ENCODE measurements at places on chromosomes 11 and 22.

DNA sequence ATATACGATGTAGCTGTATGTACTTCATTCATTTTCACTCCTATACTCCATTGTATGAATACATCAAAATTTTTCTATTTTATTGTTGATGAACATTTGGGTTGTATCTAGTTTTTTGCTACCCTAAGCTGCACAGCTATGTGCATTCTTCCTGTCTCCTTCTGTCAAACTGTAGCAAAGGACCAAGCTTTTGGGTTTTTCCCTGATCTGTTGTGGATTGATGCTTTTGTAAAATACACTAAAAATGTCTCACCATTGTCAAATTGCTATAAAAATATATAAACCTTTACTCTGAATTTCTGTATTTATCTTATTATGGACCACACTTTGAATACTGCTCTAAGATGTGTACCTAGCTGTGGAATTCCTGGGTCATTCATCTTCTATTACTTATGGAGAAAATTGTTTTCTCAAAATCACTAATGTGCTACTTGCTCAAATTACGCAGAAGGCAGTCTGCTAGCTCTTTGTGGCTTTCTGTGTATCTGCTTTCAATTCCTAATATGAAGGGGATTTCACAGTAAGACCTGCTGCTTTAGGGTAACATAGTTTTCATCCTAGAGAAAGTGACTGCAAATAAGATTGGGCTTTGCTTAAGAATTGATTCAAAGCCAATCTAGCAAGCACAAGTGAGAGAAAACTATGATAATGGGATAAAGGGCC lies 123.4 kb downstream of the CYP2R1 start:
- DNase-seq, result no peak

GRCh38 chr11:16750417-16750816 lies 12.0 kb downstream of the C11orf58 start:
- no peak for DNase-seq

GRCh38 chr11:35664977-35665441 lies 2.4 kb downstream of the TRIM44 start:
- no peak for DNase-seq

DNA sequence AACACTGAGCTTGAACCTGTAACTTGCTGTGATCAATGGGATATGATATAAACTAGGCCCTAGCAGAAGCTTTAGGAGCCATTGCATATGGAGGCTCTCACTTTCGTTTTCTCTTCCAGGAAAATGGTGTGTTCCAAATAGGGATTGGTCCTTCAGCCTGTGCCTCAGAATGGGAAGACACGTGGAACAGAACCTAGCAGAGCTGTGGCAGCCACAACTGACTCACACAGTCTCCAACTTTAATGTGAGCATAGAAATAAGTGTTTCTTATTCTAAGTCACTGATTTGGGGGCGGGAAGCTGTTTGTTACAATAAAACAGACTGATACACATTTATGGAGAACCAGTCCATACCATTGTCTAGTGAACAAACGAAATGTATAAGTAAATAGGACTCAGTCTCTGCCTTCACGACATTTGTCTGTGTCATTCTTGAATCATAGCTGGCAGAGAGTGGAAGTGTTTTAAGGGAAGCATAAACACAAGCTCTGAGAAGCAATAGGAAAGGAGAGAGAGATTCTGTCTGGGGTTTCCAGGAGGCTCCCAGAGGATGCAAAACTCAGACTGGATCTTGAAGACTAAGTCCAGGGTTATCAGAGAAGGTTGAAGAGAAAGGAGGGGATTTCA lies 97.3 kb downstream of the GALNT18 start:
- no peak for DNase-seq

DNA sequence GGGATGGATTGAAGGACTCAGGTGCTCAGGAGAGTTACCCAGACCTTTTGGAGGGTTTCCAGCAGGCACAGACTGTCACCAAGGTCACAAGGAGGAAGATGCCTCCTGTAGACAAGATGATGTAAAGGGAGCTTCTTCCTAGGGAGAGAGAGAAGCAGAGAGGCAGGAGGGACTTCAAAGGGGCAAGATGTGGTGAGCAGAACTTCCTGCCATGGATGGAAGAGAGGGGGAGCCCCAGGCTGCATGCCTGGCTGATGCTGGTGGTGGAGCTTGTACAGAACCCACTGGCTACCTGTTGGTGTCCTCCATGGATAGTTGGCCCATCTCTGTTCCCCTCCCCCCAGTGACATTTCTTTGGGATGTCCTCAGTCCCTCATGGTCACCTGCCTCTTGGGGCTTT lies 4.2 kb downstream of the HEPN1 start:
- DNase-seq, result no peak

DNA sequence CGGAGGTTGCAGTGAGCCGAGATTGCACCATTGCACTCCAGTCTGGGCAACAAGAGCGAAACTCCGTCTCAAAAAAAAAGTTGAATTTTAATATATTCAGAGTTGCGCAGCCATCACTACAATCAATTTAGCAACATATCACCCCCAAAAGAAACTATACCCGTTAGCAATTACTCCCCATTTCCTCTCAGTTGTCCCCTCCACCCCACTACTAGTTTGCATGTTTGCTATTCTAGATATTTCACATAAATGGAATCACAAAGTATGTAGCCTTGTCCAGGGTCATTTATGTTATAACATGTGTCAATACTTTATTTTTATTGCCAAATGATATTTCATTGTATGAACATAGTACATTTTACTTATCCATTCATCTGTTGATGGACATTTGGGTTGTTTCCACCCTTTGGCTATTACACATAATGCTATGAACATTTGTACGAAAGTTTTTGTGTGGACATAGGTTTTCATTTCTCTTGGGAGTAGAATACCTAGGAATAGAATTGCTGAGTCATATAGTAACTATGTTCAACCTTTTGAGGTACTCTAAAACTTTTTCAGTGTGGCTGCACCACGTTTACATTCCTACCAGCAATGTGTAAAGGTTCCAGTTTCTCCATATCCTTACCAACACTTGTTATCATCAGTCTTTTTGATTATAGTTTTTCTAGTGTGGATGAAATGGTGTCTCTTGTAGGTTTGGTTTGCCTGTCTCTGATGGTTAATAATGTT lies 2.2 kb downstream of the ZNF143 start:
- no peak for DNase-seq

- DNase-seq, result peak; percentile 68
Measured at GRCh38 chr11:29452146-29452545, 564.7 kb downstream of the KCNA4 start.

- DNase-seq, result peak; percentile 77
Measured at GRCh38 chr11:114059278-114059983, at the start of gene ZBTB16. ZBTB16 (plus strand) TSS chr11:114059711; CDS start chr11:114063301, 3,590 bp downstream.

DNA sequence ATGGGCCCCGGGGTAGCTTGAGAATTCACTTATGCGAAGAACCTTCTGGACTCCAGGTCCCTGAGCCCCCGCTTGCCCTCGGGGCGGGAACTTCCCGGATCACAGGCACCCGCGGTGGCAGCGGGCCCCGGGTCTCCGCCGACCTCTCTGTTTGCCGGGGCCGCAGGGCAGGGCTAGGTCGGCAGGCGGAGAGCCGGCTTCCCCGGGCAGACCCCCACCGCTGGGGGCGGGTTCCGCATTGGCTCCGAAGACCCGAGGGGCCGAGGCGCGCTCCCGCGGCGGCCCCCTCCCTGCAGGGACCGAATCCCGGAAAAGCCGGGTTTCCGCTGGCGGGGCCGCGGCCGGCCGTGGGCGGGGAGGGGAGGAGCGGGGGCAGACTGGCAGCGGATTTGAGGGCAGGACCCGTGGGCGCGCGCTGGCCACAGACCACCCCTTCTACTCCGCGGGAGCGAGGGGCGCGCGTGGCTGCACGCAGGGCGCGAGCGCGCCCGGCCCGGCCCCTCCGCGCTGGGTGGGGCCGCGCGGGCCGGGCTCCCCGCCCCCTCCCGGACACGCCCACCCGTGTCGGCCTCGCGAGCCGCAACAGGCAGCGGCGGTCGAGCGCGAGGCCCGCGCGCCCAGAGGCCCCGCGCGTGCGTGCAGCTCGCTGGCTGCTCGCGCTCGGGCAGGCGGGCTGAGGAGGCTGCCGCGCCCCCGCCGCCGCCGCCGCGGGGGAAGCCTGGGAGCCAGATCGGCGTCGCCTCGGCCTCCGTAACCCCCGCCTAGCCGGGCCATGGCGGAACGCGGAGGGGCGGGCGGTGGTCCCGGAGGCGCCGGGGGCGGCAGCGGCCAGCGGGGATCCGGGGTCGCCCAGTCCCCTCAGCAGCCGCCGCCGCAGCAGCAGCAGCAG lies at the start of gene PACS1:
PACS1 (plus strand) TSS at position 558 of the 889 bp plus-strand sequence; CDS start at position 773, 215 bp downstream.
- peak; percentile 46 for DNase-seq

DNA sequence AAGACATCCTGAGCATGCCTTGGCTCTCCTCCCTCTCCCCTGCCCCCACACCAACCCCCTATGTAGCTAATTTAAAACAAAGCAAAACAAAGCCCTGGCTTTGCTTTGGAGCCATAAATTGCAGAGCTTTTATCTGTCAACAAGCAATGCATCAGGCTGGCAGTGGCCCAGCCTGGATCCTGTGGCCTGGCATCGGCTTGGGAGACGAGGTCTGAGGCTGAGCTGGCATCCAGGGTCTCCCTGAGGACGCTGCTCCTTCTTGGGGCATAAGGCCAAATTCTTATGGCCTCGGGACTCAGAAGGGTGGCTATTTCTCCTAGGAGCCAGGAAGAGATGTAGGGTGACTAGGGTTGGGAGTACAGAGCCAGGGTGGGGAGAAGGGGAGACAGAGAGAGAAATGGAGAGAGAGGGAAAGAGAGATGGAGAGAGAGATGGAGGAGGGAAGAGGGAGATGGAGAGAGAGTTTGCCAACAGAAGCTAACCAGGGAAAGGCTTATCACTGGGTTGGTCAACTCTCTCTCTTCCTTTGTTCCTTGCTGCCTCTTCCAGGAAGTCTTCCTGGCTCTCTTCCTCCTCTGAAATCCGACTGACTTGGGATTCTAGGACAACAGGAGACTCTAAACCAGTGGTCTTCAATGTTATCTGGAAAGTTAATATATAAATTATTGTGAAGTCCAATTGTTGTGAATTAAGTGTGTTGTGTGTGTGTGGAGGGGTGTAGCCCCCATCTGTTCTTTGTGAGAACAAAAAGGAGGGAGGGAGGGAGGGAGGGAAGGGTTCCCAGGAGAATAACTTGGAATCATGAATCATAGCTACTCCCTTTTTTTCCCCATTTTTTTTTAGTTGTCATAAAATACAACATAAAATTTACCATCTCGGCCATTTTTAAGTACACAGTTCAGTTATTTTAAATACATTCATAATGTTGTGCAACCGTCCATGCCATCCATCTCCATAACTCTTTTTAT lies 29.1 kb downstream of the TSPAN18 start:
- DNase-seq, result no peak

- DNase-seq, result no peak
Measured at GRCh38 chr11:6200975-6201374, 2.0 kb downstream of the OR52W1 start.

DNA sequence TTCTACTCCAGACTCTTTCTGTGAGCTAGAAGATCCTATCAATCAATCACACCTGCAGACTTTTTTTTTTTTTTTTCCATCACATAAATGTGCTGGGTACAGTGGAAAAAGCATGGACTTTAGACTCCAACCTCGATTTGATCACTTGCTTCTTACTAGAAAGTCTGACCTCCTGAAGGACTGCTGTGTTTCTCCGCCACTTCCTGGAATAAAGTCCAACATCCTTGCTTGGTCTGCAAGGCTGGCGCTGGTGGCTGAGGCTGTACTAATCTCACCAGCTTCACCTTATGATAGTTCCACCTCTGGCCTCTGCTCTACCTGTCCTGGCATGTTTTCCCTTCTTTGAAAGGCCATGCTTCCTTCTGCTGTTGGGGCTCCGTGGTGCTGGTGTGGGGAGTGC lies 60.9 kb upstream of the SESN3 start:
- no peak for DNase-seq

DNA sequence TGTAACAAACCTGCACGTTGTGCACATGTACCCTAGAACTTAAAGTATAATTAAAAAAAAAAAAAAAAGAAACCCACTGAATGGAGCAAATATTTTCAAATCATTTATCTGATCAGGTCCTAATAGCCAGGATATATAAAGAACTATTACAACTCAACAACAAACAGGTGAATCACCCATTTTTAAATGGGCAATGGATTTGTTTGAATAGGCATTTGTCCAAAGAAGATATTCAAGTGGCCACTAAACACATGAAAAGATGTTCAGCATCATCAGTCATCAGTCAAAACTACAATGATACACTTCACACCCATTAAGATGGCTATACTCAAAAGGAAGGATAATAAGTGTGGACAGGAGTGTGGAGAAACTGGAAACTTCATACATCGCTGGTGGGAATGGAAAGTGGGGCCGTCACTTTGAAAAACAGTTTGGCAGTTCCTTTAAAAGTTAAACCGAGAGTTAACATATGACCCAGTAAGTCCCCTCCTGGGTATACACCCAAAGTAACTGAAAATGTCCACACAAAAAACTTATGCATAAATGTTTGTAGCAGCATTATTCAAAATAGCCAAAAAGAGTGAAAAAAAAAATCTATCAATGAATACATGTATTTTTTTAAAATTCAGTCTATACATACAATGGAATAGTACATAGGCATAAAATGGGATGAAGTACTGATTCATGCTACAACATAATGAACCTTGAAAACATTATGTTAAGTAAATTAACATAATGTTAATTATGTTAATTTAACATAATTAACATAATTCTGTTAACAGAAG lies 53.1 kb downstream of the ARRB1 start:
- no peak for DNase-seq

DNA sequence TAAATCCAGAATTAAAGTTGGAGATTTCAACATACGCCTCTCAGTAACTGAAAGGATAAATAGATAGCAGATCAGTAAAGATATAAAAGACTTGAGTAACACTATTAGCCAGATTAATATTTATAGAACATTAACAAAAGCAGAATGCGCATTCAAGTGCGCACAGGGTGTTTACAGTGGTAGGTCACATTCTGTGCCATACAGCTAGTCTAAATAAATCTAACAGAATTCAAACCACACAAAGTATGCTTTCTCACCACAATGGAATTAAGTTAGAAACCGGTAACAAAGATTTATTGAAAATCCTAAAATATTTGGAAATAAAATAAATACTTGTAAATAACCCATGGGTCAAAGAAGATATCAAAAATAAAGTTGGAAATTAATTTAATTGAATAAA lies 341.0 kb downstream of the DYNC2H1 start:
- DNase-seq, result no peak

DNA sequence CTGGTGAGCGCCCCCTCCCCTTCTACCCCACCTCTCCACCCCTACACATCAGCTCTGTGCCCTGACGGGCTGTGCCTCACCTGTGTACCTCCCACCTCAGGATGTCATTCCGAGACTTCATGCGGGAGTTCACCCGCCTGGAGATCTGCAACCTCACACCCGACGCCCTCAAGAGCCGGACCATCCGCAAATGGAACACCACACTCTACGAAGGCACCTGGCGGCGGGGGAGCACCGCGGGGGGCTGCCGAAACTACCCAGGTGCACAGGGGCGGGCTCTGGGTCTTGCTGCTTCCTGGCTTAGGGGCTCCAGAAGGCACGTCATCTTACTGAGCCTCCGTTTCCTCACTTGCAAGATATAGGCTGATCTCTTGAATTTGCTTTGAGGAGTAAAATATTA lies 6.8 kb downstream of the CAPN1 start:
- no peak for DNase-seq

DNA sequence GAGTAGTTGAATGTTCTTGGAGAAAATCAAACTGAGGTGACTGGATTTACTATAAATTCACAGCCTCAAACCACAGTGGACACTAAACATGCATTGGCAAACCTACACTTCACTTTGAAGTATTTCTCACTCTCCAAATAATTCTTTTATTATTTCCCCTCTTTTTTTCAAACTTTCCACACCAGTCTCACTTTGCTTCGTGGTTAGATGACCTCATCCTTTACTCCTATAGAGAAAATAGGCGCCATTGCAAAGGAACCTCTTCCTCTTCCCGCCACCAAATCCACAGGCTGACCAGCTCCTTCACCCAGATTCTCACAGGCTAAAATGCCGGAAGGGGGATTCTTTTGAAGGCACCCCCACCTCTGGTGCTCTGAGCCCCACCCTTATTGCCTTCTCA lies 33.4 kb downstream of the HTR3A start:
- DNase-seq, result no peak
